ENCODE measurements at places on chromosomes 4 and X.

DNA sequence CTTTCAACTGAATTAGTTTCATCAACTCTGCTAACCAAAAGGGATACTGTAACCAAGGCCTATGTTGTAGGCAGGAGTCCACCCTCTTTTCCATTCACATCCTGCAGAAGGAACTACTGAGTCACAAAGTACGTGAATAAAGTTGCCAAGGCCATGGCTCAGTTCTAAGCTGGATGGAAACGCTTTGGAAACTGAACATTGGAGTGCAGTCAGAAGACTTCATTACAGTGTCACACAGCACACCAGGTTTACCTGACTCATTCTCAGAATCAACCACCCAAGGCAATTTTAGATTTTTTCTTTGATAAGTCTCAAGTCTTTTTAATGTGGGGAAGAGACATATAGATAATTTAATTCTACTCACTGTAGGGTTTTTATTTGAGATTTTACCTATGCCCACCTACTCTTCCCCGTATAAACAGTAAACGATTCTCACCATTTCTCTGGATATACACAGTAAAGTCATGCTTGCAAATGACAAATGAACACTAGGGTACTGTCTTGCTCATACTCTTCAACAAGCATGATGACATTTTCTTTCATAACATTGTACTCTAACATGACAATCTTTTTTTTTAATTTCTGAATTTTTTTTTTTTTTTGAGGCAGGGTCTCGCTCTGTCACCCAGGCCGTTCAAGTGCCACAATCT, 58.9 kb upstream of the RBM47 start:
- no peak for DNase-seq

DNA sequence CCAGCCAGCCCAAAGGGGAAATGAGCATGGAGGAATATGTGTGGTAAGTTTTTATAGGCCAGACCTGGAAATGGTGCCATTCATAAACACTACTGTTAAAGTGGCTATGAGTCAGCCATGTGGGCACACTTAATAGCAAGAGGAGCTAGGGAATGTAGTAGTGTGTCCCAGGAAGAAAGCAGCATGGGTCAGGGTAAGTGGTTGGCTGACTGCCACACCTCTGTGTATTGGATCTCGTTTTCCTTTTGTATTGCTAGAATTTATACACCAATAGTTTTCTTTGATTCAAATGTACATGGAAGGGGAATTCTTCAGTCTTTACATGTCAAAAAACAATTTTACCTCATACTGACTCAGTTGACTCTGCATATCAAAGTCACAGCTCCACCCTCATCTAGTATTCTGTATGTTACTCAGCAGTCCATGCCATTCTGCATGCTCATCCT, 22.9 kb upstream of the SGMS2 start:
- DNase-seq = no peak

DNA sequence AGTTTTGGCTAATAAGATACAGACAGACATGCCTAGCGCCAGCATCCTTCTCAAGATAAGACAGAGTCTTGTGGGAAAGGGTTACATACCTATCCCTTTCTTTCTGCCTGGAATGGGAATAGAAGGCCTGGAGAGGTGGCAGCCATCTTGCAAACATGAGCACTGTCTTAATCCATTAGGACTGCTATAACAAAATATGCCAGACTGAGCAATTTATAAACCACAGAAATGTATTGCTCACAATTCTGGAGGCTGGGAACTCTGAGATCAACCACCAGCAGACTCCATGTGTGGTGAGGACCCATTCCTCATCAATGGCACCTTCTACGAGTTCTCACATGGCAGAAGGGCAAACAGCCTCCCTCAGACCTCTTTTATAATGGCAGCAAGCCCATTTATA, 26.5 kb upstream of the NEIL3 start:
- DNase-seq = no peak

DNA sequence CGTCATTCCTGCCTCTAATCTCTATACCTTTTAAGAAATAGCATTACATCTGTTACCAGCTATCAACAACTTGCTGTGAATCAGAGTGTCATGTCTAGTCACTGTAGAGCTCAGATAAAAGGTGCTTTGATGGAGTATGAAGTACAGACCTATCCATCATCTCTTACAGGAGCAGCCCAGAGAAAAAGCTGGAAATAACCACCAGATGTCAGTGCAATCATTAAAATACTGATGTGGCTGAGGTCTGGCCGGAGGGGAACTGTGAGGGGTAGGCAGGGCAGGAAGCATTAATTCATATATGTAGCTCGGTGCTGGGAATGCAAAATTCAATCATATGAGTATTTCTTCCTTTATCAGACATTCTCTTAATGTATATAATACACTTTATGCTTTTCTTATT, 100.6 kb downstream of the AKAP4 start:
- DNase-seq = no peak

DNA sequence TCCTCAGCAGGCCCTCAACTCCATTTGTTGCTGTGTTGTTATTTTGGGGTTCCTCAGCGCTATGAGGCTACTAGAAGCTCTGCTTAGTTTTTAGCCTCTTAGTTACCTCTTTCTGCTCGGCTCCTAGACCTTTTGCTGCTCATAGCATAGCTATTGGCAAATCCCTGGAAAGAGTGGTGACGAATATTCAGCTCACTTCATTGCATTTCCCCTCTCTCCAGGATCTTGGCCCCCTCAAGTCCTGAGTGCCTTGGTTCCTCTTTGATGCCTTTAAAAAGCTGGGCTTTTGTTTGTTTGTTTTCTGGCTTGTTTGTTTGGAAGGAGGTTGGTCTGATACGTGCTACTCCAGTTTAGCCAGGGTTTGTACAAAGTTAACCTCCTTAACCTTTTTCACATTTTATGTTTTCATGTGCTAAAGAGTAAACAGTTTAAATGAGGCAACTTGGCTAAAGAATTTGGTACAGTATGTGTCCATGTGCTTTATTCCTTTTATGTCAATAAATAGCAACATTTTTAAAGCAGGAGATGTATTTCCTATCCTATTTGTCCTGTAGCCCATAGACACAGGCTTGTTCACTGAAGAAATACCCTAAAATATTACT, 31.5 kb downstream of the SMAD1 start:
- DNase-seq = no peak

GRCh38 chr4:155773196-155773800, 14.5 kb downstream of the GUCY1B1 start:
- DNase-seq = no peak

GRCh38 chr4:38080061-38080974, 120.1 kb downstream of the PTTG2 start:
- no peak for DNase-seq

DNA sequence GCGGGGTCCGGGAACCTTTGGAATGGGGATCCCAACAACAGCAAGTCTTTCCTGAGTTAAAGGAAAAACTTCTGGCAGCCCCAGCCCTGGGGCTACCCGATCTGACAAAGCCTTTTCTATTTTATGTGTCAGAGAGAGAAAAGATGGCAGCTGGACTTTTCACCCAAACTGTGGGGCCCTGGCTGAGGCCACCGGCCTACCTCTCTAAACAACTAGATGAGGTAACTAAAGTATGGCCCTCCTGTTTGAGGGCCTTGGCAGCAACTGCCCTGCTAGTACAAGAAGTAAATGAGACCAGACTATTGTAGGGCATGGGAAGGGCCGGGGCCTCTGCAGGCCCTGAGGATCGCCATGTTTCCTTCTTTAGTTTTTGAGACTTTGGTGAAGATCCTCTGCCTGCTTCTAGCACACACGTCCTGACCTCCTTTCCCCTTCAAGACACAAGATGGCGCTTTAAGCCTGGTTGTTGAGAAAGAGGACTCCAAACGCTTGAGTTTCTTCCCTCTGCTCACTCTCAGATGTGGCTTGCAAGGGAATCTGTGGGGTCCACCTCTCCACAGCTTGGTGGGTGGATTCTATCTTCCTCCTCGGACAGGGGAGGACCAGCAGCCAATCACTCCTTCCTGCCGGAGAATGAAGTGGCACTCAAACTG, 18.5 kb upstream of the DRD5 start:
- peak; percentile 42 for DNase-seq

DNA sequence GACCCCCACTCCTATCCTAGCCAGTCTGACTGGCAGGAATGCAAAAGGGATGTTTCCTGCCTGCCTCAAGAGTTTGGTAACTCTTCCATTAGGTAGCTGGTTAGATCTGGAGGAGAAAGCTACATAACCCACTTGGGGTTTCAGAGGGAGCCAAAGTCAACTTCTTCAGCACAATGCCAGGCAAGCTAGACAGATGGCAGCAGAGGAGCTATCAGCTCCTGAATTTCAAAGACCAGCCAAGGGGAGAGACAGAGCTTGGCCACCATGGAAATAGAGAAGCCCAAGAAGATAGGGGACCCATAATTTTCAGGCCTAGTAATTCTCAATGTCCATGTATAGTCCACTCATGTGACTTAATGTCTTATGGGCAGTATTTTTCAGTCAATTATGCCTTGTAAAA, 56.4 kb downstream of the PGRMC1 start:
- DNase-seq = no peak

DNA sequence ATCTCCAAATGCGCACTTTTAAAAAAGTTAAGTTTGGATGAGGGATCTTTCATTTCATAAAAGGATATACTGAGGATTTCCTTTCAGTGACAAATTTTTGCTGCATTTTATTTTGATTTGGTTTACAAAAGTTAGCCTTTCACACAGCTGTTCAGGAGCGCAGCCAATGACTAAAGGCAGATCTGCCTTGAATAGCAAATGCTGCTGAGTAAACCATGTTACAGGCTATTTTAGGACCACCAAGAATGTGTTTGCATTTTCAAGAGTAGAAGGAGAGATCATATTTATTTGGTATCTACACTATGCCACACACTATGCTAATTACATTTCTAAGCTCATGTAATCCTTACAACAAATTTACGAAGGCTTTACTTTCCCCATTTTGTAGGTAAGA, 92.1 kb downstream of the MAMLD1 start:
- no peak for DNase-seq

DNA sequence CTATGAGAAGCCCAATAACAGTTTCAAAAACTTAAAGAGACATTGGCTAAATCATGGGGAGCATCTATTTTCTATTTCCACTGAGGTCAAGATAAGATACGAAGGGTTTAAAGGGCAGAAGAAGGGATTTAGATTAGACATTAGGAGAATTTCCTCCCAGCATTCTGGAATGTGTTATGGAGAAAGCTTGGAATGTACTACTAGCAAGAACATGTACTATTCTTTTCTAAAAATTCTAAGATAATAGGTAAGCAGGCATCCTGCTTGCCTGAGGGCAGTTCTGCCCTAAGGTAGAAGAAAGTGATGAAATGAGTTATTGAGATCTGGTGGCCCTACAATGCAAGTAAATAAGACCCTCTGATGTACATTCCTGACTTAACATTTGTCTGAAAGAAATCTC, 279.2 kb downstream of the NR3C2 start:
- DNase-seq = no peak

- DNase-seq = no peak
These were observed 64.4 kb downstream of the ASMT start for GRCh38 chrX:1679238-1679637.

DNA sequence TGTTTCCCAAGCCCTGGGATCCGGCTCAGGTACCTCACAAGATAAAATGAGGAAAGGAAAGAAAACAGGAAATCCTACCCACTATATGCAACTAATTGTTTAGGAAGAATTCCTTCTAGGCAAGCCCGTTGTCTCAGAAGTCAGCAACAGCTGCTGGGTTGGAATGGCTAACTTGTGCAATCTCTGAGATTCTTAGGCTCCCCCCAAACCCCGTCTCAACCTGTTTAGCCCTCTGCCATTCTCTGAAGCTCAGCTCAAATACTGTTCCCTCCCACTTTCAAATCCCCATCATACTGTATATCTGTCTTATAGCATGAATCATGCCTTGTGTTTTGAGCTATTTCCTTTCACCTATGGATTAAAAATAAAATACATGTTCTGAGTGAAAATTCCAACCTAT, 28.9 kb downstream of the STARD8 start:
- no peak for DNase-seq

DNA sequence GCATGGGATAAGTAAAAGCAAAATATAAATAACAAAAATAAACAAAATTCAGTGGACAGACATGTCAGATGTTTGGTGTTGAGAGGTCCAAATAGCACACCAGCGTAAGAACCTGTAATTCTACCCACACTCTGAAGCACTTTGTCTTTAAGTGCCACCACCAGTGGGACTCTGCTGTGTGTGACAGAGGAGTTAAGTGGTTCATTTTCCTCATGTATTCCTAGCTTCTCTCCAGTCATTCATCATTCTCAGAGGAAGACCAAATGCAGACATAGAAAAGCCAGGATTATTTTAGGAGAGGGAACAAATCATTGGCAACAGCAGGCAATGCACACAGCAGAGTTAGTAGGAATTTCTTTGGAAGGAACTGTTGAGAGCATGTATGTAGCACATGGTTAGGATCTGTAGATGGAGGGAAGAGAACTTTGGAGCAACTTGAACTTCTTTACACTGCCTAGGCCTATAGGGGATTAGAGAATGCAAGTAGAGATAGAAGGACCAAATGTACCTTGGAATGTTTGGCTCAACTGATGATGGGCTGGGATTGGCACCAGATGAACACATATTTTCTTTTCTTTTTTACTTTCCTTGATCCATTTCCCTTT, 43.0 kb upstream of the ARHGAP24 start:
- DNase-seq = no peak

- no peak for DNase-seq
These were observed 229.1 kb upstream of the FSTL5 start for GRCh38 chr4:162392946-162393345.

DNA sequence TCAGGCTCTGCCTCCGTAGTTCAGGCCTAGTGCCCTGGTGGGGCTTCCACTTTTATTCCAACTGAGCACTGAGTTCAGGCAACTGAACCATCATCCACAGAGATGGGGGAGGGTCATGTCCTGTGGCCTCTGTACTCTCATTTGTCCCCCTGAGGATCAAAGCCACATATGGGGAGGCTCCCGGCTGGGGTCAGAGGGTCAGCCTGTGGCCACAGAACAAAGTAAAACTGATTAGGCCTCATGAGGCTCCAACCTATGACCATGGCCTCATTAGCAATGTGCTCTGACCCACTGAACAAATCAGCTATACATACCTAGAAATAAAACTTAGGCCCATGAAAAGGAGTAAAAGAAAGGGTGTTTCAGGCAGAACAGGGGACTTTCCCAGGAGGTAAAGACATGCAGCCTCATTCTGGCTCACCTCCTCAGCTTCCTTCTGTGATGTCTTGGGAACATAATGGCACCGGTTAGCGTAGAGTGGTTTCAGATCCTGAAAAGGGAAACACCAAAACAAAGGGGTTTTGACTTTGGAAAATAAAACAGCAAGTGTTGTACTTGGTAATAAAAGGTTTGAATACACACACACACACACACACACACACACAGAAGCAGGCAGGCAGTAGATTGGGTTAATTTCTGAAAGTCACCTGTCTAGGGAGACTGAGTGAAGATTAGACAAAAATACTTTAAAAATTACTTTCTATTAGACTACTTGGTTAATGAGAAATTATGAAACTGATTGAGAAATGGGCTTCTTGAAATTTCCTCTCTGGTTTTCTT, 24.3 kb downstream of the TMEM255A start:
- no peak for DNase-seq

DNA sequence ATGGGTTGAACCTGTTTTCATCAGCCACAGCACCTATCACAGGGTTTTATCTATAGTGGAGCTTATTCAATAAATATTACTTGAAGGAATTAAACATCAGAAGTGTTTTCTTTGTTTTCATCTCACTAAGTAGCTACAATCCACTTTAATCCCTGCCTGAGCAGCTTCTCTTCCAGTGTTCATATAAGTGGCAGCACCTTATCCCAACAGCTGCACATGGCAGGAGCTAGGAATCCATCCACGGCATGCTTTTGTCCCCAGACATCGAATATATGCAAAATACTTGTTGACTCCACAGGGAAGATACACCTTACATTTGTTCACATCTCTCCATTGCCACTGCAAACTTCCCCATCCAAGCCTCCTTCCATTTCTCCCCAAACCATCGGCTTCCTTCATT, 549.8 kb upstream of the FAM241A start:
- no peak for DNase-seq
